Omental fat pad (tissue), 4 donors: ENCODE measurements at places on chromosomes 4 and X. TPM values are rescaled to one million over a fixed set of nuclear protein-coding genes. Genes with fewer than 3 reads are reported as not detected.

RAB39B gene
- total RNA-seq = 0.32 TPM

DRD5 gene
- total RNA-seq = not detected

GATB gene
- total RNA-seq = 27.9 TPM

TCEAL6 gene
- not detected for total RNA-seq

DCK gene
- 9.8 TPM for total RNA-seq

ALB gene
- total RNA-seq = not detected

DNA sequence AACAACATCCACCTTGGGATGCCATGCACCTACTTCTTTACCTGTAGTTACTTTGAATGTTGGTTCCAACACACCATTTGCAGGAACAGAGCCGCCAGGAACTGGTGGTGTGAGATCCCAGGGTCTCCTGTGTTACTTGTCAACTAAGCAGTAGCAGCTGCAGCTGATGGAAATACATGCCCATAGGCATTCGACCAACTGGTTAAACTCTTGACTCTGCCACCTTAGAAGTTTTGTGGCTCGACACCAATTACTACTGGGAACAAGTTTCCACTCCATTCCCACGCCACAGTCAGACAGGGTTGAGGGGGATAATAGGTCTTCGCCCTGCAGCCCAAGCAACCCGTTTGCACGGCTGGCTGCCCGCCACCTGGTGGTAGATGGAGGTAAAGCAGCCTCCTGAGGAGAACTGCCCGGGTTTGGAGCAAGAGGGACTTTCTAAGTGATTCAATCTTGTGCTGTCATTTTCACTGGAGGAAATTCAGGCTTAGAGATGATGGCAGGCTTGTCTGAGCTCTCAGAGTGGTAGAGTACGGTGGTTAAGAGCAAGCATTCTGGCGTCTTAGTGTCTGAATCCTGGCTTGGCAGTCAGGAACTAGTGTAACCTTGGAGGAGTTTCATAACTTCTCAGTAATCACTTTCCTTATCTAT, 119.1 kb upstream of the TRIM2 start:
- peak; percentile 84 for DNase-seq

GRCh38 chrX:6169407-6169806, 59.3 kb downstream of the NLGN4X start:
- no peak for DNase-seq

GRCh38 chr4:142314247-142314646, 531.9 kb downstream of the INPP4B start:
- DNase-seq = no peak

DNA sequence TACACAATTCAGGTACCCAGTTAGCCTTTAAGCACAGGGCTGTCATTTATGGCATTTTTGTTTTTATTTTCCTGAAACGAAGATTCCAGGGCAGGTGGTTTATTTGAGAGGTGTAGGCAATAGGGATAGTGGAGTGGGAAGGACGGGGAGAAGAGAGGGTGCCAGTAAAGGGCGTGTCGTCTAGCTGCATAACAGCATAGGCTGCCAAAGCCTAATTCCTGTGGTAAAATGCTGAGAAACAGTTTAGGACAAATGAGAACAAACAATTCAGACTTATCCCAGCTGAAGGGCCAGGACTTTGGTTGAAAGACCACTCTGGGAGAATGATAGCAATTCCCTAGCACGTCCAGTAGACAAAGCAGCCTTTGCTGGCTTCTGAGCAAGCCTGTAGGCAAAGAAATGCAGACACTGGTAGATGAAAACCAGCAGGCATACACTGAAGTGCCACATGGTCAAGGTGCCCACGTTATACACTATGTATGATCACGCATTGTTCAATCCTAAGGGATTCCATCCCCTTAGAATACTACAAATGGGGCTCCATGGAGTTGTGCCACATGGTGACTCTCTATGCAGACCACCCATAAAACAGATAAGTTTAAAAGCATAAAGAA, 70.6 kb downstream of the PKD2 start:
- DNase-seq = no peak

GRCh38 chrX:21158678-21159077, 215.5 kb upstream of the CNKSR2 start:
- no peak for DNase-seq

- DNase-seq = no peak
Measured at GRCh38 chr4:150717952-150718351, 136.0 kb downstream of the MAB21L2 start.

- no peak for DNase-seq
Measured at GRCh38 chr4:101458914-101459313, 111.6 kb upstream of the PPP3CA start.

GRCh38 chrX:48153769-48154168, 23.3 kb downstream of the SPACA5B start:
- no peak for DNase-seq

DNA sequence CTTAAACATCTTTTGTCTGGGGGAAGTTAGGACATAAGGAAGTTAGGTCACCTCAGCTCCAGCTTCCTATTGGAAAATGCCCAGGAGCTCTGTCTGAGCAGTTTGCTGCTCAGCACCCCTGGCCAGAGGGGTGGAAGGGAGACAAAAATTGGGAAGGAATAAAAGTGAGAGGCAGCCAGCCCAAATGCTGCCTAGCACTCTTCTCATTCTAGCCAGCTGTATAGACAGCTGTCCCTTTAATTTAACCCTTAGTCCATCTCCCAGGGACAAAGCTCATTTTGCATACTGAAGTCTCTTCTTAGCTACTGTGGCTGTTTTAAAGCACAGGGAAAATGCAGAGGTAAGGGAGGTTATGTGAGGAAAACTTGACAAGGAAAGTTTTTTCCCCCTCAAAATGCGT, 89.5 kb upstream of the CITED1 start:
- no peak for DNase-seq

DNA sequence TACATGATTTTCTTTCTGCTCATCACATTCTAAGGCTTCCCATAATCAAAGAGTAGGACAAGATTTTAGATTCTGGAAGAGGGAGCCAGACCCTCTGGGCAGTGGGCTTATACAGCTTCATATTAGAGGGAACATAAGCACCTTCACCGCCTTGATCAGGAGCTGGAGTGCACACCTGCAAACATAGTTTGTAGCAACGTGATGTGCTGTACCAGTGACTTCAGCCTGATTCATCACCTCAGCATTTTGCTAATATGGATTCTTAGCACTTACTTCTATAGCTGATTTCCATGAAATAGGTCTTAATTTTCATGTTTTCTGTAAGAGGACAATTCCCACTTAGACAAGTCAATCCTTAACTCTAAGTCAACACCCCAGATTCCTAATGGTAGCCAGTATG, 36.7 kb downstream of the PCDH18 start:
- no peak for DNase-seq

- DNase-seq = no peak
Measured at GRCh38 chr4:123956204-123956603, 559.6 kb downstream of the SPRY1 start.

DNA sequence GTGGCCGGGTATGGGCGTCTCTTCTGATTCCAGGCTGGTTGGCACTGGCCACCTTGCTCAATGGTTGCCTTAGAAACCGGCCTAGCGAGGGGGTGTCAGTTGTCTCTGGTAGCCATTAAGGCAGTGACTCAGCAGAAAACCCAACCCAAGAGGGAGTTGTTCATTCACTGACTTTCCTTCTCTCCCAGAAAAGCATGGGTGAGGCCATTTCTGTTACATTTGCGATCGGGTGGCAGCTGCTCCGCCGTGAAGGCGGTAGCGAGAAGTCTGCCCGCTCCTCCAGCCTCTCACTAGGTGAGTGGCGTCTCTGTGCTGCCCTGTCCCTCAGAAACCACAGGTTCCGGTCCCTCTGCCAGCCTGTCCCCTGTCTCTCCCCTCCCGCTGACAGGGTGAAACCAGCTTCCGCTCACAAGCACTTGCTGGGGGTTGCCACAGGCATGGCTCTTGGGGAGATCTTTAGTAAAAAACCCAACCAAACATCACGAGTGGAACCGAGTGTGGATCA, 17.4 kb downstream of the IRAK1 start:
- DNase-seq = no peak

GRCh38 chrX:129359269-129359668, 164.0 kb downstream of the SMARCA1 start:
- DNase-seq = no peak

DNA sequence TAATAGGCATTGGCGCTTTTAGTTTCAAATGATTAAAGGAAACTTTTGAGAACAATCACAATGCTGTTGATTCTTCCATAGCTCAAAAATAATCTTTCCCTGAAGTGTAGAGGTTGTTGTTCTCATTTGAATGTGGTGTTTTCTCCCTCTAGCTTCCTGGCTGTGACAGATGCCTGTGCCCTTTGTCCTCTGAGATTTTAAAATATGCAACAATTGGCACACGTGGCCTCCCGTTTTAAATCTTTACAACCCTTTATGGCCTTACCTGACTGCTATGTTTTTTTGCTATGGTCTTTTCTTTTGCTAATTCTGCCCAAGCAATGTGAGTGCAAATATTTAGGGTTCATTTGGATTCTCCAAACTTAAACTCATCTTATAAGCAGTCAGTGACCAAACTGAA, 22.9 kb upstream of the CASK start:
- no peak for DNase-seq

DNA sequence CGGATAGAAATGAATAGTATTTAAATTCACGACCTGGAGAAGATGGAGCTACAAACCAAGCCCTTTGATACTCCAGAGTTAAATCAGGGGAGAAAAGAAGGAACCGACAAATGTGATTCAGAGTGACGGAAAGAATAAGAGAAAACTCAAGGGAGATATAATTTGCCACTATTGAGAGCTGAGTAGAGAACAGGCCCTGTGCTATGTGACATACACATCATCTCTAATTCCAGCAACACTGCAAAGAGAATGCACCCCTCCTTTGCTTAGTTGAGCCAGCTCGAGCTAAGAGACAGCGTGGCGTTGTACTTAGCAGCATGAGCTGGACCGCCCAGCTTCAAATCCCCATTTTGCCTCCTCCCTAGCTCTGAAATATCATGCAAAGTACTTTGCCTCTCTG, 266.4 kb upstream of the TENM3 start:
- no peak for DNase-seq

DNA sequence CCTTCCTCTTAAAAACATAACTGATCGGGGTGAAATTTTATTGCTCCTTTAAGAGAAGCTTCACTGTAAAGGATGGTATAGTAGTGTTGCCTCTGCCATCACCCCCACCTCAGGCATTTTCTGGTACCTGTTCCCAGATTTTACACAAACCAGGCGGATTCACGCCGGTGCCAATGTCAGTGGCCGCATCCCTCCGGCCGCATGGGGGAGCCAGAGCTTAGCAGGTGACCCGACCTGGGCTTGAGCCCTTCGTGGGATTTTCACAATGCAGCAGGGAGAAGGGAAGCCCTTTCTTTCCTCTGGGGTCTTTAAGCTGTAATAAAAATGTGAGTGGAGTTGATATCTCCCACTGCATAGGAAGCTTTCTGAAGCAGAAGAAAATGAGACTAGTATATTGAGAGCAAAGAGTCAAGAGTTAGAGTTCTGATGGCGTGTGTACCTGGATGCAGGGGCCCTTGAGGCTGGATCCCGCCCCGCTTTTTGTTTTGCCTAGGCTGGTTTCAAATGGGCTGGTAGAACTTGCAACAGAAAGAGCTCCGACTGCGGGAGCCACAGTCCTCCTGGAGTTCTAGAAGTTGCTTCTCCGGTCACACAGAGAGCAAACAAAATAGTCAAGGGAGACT, 59.4 kb downstream of the POLR2B start:
- peak; percentile 46 for DNase-seq

DNA sequence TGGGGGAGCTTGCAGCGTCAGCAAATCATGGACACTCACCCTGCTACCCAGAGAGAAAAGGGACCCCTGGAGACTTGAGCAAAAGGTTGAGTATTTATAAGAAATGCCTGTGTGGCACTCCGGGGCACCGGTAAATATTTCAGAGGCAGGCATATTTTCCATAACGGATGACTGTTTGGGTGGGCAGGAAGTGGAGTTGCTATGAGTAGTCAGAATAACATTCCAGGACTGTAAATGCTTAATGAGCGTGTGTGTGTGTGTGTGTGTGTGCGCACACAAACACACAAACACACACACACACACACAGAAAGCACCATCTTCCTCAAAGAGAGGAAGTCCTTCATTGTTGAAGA, 74.6 kb downstream of the MXRA5 start:
- no peak for DNase-seq
